ENCODE measurements at places on chromosomes 7 and 10.

DNA sequence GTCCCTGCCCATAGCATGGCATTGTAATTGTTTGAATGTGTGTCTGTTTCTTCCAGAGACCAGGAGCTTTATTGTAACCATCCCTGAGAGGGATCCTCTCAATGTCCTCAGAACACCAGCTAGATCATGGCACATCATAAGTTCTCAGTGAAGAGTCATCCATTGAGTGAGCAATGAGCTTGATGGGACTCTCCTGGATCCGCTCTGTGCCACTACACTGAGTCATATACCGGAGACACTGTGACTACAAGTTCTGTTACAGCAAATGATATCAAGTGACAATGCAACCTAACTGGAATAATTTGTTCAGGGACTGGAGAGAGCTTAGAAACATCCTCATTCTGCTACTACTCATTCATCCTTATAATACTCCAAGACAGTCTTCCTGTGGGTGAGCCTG is 25.1 kb downstream of the MRPS24 start:
- DNase-seq: no peak

- no peak for DNase-seq
Measured at GRCh38 chr10:132907821-132908620, 34.3 kb downstream of the CFAP46 start.

- no peak for DNase-seq
Measured at GRCh38 chr7:92135052-92135889, 994 bp upstream of the CYP51A1 start.

GRCh38 chr7:8601121-8601520 is 167.7 kb downstream of the NXPH1 start:
- no peak for DNase-seq

- DNase-seq: peak; percentile 40
Measured at GRCh38 chr10:112137154-112137987, 46.2 kb downstream of the GPAM start.

DNA sequence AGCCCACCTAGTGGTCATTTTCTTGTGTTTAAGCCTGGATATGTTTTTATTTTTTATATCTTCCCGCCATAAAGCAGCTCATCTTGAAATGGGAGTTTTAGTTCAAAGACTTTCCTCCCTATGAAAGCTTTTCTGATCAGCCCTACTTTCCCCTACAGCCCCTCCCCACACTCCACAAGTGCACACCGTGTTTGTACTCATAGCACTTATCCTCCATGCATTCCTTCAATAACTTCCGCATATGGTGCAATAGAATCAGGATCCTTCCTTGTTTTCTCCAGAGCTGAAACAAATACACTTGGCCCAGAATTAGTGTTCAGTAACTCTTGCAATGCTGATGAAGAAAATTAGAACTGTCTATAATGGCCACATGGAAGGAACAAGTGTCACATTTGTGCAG is 235.9 kb downstream of the KCNMA1 start:
- no peak for DNase-seq

DNA sequence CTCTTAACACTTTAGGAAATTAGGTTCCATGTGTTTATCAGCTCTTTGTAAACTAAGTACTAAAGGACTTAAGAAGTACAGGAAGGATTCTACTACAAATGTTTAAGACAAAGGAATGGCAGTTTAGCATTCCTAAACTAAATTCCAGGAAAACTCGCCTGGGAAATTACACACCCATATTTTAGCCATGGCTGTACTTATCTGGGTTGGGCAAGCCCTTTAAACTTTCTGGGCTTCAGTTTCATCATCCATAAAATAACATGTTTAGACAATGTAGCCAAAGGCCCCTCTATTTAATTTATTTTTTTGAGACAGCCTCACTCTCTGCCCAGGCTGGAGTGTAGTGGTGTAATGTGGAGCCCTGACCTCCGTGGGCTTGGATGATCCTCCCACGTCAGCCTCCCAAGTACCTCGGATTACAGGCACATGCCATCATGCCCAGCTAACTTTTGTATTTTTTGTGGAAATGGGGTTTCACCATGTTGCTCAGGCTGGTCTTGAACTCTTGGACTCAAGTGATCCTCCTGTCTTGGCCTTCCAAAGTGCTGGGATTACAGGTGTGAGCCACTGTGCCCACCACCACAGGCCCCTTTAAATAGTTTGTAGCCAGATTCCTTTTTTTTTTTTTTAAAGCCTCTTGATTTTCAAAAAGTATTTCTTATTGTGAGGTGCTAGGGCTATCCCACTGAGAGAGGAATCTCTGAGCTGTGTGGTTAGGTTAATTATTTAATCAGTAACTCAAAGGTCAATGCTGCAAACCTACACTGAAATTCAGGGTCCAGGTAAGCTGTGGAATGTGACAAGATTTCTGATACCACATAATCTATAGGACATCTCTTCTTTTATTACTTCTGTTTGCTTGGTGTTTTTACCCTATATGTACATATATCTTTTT is 32.1 kb downstream of the TMEM60 start:
- DNase-seq: no peak

- DNase-seq: no peak
Measured at GRCh38 chr10:87744606-87745005, 73.4 kb downstream of the ATAD1 start.

Measured in activated naive CD4-positive, alpha-beta T cell (primary cell).